Bronchial epithelial cell (primary cell): ENCODE measurements at places on chromosomes 16 and 17. TPM values are rescaled to one million over a fixed set of nuclear protein-coding genes. Genes with fewer than 3 reads are reported as not detected.

GRCh38 chr16:13012601-13013000 is 111.2 kb downstream of the SHISA9 start:
- no peak for DNase-seq

DNA sequence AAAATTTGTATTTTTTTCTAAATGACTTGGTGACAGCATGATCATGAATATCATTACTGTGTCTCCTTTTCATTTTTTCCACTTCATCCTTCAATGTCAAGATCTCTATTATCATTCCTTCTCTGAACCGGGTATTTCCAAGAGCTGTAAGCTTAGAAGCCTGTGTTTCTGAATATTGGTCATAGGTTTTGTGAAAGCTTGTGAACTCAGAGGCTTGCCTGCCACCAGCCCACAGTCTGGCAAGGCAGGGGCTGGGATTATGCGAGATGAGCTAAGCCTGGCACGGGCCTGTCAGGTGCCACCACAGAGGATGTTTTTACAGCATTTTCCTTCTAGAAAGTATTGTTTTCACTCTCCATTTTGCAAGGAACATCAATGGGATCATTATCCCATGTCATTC is 92.8 kb downstream of the MYH10 start:
- DNase-seq, result no peak

DNA sequence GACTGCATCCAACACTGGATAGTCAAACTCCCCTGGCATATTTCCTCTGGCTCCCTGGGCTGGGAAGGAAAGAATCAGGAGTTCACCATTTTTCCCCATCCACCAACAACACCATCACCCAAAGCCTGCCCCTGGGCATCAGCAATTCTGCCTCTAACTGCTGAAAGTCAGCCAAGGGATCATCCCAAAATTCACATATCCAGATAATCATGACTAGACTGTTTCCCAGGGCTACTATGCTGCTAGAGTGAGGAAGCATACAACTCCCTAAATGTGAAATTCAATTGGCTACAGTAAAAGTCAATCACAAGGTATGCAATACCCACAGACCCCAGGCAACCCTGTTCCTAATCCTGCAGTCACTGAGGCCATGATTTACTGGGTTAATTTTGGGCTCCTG is 230.6 kb downstream of the C16orf95 start:
- no peak for DNase-seq

DNA sequence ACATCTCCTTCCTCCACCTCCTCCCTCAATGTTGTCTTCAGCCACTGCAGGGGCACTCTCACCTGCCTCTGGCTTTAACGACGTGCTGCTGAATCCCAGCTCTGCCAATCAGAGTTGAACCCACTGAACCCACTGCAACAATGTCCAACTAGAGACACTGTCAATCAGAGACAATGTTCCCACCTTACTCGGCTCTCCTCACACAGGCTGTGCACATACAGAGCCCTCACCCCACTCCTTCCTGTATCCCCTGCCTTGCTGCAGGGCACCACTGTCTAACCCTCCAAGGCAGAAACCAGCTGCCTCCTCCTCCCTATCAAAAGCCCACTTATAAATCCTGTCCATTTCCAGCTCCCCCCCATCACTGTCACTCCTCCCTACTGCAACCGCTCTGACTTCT is 58.7 kb downstream of the ANKRD11 start:
- DNase-seq, result no peak

DNA sequence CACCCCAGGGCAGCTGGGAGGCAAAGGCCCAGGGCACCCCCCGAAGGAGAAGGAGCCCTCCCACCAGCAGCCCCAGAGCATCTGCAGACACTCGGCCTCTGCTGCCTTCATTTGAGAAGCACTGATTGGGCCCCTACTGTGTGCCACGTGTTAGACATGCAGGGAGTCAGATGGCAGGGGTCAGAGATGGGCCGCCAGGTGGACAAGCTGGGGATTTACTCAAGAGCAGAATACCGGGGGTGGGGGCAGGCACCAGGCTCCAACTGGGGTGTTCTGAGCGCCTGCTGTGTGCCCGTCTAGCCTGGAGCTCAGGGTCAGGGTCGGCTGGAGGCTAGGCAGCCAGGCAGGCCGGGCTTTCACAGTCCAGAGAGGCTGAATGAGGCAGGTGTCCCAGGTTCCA is 18.7 kb downstream of the TPSG1 start:
- no peak for DNase-seq

- DNase-seq, result no peak
Measured at GRCh38 chr17:11023639-11024479, 186.0 kb upstream of the PIRT start.

- DNase-seq, result no peak
Measured at GRCh38 chr17:35560703-35561102, at the start of gene SLFN14. Gene SLFN14 (minus strand): TSS chr17:35560819. CDS start chr17:35558062, 2,757 bp downstream.

Gene DHRS7C
- not detected in 2 replicates for total RNA-seq
